ENCODE measurements at places on chromosomes 16 and 17. TPM values are rescaled to one million over a fixed set of nuclear protein-coding genes. Genes with fewer than 3 reads are reported as not detected.

- no peak for DNase-seq
Measured at GRCh38 chr17:81455387-81455786, 57.2 kb downstream of the ACTG1 start.

DNA sequence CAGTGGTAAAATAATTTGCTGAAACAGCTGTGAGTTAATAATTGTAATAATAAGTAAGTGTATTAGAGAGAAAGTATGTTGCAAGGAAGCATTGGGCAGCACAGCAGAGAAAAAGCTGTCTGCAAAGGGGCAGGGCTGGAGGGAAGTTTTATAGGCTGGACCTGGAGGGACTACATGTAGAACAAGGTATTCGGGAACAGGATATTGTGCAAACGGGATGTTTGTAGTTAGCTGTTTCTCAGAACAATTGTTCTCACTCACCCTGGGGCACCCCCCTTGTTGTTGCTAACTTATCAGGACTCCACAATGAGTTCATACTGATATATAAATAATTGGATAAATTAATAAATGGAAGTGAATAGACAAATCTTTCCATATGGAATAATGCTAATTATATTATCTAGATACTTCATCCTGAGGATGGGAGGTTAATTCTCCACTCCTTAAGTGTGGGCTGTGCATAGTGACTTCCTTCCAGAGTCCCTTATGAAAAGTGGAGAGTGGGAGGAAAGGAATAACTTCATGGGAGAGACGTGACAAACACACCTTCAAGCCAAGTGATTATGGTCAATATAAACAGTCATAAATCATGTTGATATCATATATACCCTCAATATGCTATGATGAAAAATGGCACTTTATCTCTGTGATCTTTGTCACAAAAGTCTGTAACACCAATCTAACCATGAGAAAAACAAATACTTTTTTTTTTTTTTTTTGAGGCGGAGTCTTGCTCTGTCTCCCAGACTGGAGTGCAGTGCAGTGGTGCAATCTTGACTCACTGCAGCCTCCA lies 85.4 kb downstream of the PPM1E start:
- no peak for DNase-seq

- no peak for DNase-seq
Measured at GRCh38 chr16:23071196-23072083, 77.8 kb downstream of the USP31 start.

- peak; percentile 27 for DNase-seq
Measured at GRCh38 chr16:11676799-11677198, 8.5 kb downstream of the SNN start.

GRCh38 chr16:17566075-17566474 lies 95.3 kb upstream of the XYLT1 start:
- DNase-seq = no peak

DNA sequence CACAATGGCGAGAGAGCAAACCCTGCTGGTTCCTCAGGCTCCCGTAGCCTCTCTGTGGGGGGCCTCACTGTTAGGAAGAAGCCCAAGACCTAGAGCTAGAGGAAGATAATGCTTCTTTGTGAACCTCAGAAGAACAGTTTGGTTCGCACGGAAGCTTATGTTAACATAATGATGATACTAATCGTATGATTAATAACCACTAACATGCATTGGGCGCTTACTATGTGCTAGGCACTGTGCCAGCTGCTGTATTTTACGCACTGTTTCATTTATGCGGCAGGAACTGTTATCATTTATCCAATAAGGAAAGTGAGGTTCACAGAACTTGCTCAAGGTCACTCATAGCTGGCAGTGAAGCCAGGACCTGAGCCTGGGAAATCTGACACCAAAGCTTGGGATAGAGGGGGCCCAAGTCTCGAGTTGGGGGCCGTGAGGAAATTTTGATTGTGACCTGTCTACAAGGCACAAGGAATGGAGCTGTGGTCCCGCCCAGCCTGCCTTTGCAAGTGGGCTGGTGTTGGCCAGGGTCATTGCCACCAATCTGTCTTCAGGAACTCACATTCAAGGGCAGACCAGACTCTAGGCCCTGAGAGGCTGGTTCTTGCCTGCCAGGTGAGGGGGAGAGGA lies 6.8 kb downstream of the PRCD start:
- DNase-seq = no peak

Gene SCARF1
- total RNA-seq = 6.5 TPM

Gene GDPD3
- total RNA-seq = 18.6 TPM
